Non-pigmented ciliary epithelial cell (primary cell): ENCODE measurements at places on chromosomes 11 and 22.

DNA sequence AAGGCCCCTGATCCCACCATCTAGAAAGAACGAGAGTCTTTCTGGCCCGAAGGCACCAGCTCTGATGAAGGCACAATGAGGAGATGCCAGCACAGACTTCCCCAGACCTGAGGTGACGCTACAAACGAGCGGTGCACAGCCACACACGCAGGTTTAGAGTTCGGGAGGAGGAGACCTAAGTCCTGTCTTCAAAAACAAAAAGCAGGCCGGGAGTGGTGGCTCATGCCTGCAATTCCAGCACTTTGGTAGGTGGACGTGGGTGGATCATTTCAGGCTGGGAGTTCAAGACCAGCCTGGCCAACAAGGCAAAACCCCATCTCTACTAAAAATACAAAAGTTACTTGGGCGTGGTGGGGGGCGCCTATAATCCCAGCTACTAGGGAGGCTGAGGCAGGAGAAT is 9.5 kb downstream of the LTO1 start:
- DNase-seq: no peak

DNA sequence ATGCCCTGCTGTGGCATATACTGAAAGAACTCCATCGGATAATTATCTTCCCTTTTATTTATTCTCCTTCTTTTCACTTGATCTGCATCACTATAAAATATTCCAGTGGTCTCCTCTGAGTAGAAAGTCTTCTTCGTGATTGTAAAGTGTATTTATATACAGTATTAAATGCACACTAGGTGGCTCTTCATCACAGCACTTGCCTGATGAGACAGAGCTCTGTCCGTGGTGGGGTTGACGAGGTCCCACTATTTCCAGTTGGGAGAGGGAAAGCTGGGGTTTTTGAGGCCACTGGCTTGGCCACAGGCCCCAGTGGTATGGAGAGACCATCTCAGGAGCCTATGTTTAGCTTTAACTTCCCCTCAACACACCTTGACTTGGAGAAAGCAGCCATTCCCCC is 31.6 kb upstream of the ZBTB16 start:
- no peak for DNase-seq

DNA sequence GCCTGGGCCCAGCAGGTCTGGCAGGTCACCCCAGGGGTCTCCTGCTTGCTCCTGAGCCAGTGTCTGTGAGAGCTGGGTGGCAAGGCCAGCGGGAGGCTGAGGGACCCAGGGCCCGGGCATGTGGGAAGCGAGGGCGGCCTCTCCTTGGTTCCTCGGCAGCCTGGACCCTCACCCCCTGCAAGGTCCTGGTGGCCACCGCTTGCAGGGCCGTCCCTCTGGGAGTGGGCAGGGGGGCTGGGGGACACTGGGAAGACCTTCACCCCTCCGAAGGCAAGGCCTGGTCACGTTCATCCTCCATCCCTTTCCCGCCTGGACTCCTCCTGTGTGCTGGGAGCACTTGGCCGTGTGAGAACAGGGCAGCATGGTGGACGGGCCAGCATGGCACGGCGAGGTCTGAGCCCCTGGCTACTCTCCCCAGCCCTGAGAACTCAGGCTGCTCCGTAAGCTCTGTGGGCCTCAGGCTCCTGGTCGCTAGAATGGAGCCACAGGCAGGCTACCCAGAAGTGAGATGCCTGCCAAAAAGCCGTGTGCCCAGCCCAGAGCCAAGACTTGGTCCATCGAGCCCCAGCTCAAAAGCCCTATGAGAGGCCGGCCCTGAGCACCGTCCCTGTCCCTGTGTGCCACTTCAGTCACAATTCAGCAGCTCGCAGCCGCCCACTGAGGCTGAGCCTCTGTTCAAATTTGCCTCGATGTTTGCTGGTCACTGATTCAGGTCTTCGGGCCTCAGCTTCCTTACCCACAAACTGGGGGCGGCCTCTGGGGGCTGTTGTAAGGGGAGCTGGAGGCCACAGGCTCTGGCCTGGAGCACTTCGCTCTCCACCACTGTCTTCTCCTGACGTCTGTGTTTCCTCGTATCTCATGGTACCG is 45.0 kb downstream of the IGLL1 start:
- no peak for DNase-seq

- DNase-seq: peak; percentile 31
Measured at GRCh38 chr11:72482211-72482812, 48.0 kb upstream of the CLPB start.

DNA sequence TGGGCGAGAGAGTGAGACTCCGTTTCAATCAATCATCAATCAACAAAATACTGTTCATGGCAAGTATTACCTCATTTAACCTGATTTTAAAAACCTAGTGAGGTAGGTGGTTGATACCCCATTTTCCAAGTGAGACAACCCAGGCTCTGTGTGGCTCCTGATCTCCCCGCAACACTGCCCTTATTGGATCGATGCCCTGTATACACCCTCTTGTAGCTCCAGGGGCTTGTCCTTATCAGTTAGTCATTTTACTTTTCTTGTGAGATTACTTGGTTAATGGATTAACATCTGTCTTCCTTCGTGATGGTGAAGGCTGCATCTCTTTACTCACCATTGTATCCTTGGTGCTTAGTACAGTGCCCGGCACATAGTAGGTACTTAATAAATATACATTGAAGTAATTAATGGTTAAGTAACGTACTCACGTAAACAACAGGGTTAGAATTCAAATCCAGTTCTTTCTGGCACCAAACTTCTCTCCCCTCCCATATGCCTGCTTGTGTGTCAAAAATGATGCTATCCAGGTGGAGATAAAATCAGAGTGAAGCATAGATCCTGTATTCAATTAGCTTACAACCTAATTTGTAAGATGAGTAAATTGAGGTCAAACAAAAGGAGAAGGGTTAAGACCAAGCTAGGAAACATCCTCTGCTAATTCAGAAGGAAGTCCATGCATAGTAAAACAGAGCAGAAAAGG is 1.8 kb upstream of the PRG2 start:
- DNase-seq: no peak

- no peak for DNase-seq
Measured at GRCh38 chr11:91591021-91591420, 633.6 kb upstream of the FAT3 start.
